ENCODE measurements at places on chromosomes 2 and 18.
A peak's percentile ranks its signal among the peaks of the same experiment; 100 is the strongest.

GRCh38 chr2:208531361-208531760 is 124.8 kb downstream of the PTH2R start:
- H3K27me3 ChIP-seq, result no peaks in the 10 kb centered on the region
- H3K36me3 ChIP-seq, result no peaks in the 10 kb centered on the region
- no peaks in the 10 kb centered on the region for H3K4me1 ChIP-seq

DNA sequence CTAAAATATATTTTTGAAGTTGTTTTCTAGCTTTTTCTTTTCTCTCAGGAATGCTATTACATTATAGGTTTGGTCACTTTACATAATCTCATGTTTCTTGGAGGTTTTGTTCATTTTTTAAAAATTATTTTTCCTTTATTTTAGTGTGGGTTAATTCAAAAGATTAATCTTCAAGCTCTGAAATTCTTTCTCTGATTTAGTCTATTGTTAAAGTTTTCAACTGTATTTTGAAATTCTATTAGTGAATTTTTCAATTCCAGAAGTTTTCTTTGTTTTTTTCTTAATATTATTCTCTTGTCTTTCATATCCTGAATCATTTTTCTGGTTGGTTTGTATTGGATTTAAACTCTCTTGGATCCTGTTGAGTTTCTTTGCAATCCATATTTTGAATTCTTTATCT is 80.4 kb downstream of the MSTN start:
- no peak overlapping the region for H3K27ac ChIP-seq
- no peaks in the 10 kb centered on the region for H3K4me1 ChIP-seq
- H3K4me3 ChIP-seq, result no peak overlapping the region
- no peaks in the 10 kb centered on the region for H3K36me3 ChIP-seq
- peaks cover 22% of the 10 kb centered on the region for H3K27me3 ChIP-seq
- no peak for ATAC-seq

GRCh38 chr2:170408461-170409163 is 230.7 kb downstream of the MYO3B start:
- H3K27ac ChIP-seq, result no peak overlapping the region
- no peaks in the 10 kb centered on the region for H3K36me3 ChIP-seq
- no peak overlapping the region for H3K4me3 ChIP-seq
- peaks cover 43% of the 10 kb centered on the region for H3K27me3 ChIP-seq

DNA sequence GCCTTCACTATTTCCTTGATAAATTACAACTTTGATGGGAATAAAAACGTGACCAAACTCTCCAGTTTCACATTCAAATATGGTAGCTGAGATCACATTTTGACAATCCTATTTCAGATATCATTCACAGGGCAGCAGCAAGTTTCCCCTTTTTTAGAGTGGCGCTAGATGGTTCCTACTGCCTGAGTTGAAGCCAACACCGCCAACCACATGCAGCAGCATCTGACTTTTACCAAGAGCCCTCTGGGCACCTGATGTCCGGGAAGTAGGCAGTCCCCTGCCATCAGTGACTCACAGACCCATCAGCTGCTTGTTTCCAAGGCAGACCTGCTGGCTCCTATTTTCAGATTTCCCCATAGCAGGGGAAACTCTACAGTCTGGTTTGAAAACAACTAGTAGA is 4.0 kb upstream of the MREG start:
- H3K36me3 ChIP-seq, result no peaks in the 10 kb centered on the region
- H3K27ac ChIP-seq, result peak overlapping the region; percentile 83
- H3K27me3 ChIP-seq, result no peaks in the 10 kb centered on the region

- no peaks in the 10 kb centered on the region for H3K4me1 ChIP-seq
- H3K4me3 ChIP-seq, result no peak overlapping the region
- ATAC-seq, result no peak
- no peaks in the 10 kb centered on the region for H3K27me3 ChIP-seq
- H3K27ac ChIP-seq, result no peak overlapping the region
These were observed 142.5 kb downstream of the OTX1 start for GRCh38 chr2:63192889-63193774.

DNA sequence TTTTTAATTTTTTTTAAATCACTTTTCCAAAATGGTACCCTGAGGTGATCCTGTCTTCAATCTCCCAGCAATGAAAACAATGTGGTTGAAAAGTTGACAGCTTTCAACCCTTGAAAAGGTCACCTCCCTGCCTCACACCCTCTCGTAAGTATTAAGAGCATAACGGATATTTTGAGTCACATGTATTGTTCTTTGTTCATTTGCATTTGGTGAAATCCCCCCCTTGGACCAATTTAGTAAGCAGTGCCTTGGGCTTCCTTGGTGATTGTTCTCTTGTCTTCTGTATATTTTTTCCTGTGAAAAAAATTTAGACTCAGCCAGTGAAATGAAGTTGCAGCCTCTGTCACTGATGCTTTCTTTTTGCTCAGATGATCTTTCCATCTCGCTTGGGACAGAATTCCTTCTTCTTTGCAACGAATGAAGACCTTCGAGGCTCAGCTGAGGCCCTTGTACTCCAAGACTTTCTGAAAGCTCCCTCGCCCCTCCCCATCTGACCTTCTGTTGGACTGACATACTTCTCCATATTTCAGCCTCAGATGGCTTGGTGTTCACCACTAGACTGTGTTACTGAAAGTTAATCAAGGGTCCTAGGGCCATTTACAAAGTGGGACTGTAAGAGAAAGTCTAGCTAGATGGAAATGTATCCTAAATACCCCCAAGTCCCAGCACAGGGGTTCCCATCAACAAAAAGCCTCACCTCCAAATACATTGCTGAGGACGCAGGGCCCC is 158.4 kb downstream of the BCL2 start:
- peak overlapping the region; percentile 94 for H3K27ac ChIP-seq
- H3K36me3 ChIP-seq, result peaks cover 28% of the 10 kb centered on the region
- H3K4me1 ChIP-seq, result peaks cover 96% of the 10 kb centered on the region
- peak overlapping the region; percentile 88 for H3K4me3 ChIP-seq
- peak; percentile 72 for ATAC-seq

DNA sequence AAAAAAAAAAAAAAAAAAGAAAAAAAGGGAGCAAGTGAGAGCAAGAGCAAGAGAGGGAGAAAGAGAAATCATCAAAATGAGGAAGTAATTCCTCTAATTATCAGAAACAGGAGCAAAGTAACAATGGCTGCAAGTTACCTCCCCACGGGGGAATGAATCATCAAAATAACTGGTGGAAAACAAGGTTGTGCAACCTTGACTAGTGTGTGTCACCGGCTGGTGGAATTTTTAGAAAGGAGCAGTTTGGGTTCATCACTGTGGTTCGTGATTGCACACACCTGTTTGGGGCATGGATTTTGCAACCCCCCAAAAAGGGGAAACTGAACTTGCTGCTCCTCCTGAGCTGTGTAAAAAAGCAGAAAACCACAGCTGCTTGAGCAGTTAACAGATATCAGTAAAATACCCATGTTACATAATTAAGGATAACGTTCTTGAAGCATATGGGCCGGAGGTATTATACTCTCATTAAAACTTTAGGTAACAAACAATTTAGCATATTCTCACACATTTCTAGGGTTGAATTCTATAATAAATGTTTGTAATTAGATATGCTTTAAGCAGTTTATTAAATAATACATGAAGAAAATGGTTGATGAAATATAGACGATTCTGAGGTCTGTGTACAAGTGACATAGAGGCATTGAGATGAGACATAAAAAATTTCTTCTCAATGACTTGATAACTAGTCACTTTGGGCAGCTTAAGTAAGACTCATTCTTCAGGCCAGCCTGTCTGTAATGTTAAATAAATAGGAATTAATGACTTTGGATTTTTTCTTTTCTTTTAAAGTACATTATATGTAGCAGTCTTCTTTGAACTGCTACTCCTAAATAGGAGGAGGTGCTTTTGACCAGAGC is 184.2 kb upstream of the ZEB2 start:
- peaks cover 44% of the 10 kb centered on the region for H3K4me1 ChIP-seq
- peak; percentile 91 for ATAC-seq
- H3K36me3 ChIP-seq, result no peaks in the 10 kb centered on the region
- H3K4me3 ChIP-seq, result no peak overlapping the region
- H3K27ac ChIP-seq, result no peak overlapping the region

- H3K27ac ChIP-seq, result peak overlapping the region; percentile 93
- peaks cover 82% of the 10 kb centered on the region for H3K4me1 ChIP-seq
- ATAC-seq, result peak; percentile 55
- no peaks in the 10 kb centered on the region for H3K27me3 ChIP-seq
- peaks cover 25% of the 10 kb centered on the region for H3K36me3 ChIP-seq
- peak overlapping the region; percentile 69 for H3K4me3 ChIP-seq
These were observed 103.6 kb downstream of the DOCK10 start for GRCh38 chr2:224938651-224939182.

- peak overlapping the region; percentile 4 for H3K4me3 ChIP-seq
- H3K36me3 ChIP-seq, result peaks cover 26% of the 10 kb centered on the region
- H3K4me1 ChIP-seq, result peaks cover 31% of the 10 kb centered on the region
- H3K27me3 ChIP-seq, result no peaks in the 10 kb centered on the region
- no peak for ATAC-seq
These were observed 47.3 kb downstream of the TRABD2A start for GRCh38 chr2:84833481-84834150.

DNA sequence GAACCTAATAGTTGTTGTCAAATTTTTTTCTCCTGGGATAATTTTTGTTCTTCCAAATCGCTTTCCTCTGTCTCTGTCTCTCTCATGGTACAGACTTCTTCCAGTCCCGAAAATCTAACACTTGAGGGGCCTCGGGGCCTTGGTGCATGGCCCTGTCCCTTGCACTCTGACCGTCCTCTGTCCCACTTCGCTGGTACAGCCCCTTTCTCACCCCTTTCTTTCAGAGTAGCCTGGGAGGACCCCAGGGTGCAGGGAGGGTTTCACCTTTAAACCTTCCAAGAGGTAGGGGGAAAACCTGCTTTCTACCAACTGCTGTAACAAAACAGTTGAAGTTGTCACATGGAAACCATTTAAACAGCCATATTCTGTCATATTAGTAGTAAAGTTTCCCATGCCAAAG is 22.2 kb upstream of the FAHD2A start:
- no peak overlapping the region for H3K4me3 ChIP-seq
- no peak for ATAC-seq
- peaks cover 9% of the 10 kb centered on the region for H3K4me1 ChIP-seq
- H3K27me3 ChIP-seq, result peaks cover 58% of the 10 kb centered on the region
- H3K27ac ChIP-seq, result no peak overlapping the region

DNA sequence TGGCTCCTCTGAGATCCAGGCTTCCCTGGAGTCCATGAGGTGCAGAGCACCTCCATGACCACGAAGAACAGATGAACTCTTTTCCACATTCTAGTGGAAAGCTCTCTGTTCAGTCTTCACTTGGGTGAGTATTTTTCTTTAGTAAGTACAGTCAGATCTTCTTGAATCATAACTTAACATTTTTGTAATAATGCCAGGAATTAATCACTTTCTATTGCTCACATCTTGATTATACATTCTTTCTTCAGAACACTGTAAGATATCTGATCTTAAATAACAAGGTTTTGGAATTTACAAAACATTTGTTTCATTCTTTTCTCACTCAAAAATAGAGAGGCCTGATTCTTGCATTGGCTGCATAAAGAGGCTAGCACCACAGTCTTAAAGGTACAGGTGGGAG is 45.4 kb upstream of the RND3 start:
- no peak overlapping the region for H3K4me3 ChIP-seq
- no peak for ATAC-seq
- H3K27ac ChIP-seq, result no peak overlapping the region
- H3K4me1 ChIP-seq, result no peaks in the 10 kb centered on the region

- H3K4me1 ChIP-seq, result peaks cover 23% of the 10 kb centered on the region
- H3K27me3 ChIP-seq, result no peaks in the 10 kb centered on the region
- no peaks in the 10 kb centered on the region for H3K36me3 ChIP-seq
- no peak for ATAC-seq
- peak overlapping the region; percentile 11 for H3K4me3 ChIP-seq
These were observed 44.8 kb downstream of the PAX8 start for GRCh38 chr2:113233593-113234550.

GRCh38 chr2:37070931-37071330 is 13.2 kb downstream of the HEATR5B start:
- H3K27me3 ChIP-seq, result no peaks in the 10 kb centered on the region
- H3K4me1 ChIP-seq, result peaks cover 20% of the 10 kb centered on the region
- ATAC-seq, result no peak

GRCh38 chr2:75569546-75569945 is 8.8 kb upstream of the EVA1A start:
- no peaks in the 10 kb centered on the region for H3K36me3 ChIP-seq
- no peaks in the 10 kb centered on the region for H3K4me1 ChIP-seq
- no peak for ATAC-seq
- no peak overlapping the region for H3K4me3 ChIP-seq

DNA sequence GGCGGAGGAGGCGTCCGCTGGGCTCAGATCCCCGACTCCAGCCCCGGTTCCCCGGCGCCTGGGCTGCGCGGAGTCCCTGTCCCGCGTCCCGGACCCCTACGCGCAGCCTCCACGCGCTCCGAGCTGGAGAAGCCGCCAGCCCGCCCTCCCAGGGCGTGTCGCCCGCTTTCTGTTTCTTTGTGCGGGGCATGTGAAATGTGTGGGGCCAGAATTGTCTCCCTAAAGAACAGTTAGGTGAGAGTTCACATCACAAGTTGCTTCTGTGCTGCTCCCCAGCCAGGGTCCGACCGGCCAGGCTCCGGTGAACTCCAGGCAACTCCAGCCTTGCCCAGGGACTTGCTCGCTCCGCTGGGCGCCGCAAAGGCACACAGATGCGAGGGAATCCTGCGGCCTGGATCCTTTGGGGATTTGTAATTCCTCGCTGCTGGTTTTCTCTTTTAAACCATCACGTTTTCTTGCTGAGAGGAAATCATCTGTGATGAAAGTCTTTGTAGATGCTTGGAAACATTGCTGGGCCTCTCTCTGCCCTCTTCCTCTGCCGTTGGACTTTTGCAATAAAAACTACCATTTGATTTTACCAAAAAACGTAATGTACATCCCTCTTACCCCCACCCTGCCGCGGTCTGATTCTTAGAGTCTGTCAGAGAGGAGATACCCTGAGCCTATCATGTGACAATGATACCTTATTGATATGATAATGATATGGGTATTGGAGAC is 631 bp downstream of the GYPC start:
- H3K4me3 ChIP-seq, result peak overlapping the region; percentile 87
- H3K27me3 ChIP-seq, result no peaks in the 10 kb centered on the region
- peaks cover 60% of the 10 kb centered on the region for H3K4me1 ChIP-seq
- peak overlapping the region; percentile 95 for H3K27ac ChIP-seq
- H3K36me3 ChIP-seq, result peaks cover 9% of the 10 kb centered on the region

DNA sequence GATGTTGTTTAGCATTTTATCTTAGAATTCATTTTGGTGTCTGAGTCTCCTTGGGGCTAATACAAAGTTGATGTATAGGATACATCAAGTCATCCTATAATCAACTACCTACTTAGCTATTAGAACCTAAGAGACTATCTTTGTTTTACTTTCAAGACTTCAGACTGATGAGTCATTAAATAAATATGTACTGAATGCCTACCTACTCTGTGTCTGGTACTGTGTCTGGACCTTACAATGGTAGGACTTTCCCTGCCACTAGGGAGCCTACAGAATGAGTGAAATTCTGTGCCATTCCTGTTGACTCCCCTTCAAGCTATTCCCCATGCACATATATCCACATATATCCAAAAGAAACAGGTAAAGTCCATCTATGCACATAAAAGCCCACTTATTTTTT is 114.5 kb downstream of the ERBB4 start:
- H3K4me3 ChIP-seq, result no peak overlapping the region
- H3K27me3 ChIP-seq, result no peaks in the 10 kb centered on the region
- no peaks in the 10 kb centered on the region for H3K36me3 ChIP-seq
- no peaks in the 10 kb centered on the region for H3K4me1 ChIP-seq
